ENCODE measurements at places on chromosomes 7 and 10. TPM values are rescaled to one million over a fixed set of nuclear protein-coding genes. Genes with fewer than 3 reads are reported as not detected.

The CTTNBP2 gene
- not detected for total RNA-seq

The SERPINE1 gene
- total RNA-seq = 1.3 TPM

The TRIM50 gene
- 0.11 TPM for total RNA-seq

The BHLHA15 gene
- 2.4 TPM for total RNA-seq

The RPP38 gene
- total RNA-seq = 26.9 TPM

The LDB3 gene
- not detected for total RNA-seq

The ODAD2 gene
- not detected for total RNA-seq

The PLXNA4 gene
- 0.04 TPM for total RNA-seq
